ENCODE measurements at places on chromosomes 1 and 21.

DNA sequence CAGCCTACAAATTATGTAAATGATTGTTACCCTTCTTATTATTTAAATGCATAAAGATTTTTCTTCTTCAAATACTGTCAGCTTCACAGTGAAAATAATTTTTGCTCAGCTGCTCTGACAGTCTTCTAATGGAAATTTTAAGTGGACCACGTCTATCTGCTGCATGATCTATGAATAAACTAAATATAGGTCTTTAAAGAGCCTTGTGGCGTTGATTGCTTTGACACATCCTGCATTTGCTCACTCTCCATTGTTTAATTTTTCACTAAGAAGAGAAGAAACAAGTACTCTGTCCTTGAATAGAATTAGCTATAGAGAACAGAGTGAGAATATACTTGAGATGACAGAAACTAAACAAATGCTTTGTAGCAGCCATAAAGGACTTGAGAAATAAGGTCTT is 826.1 kb downstream of the MRPL39 start:
- no peak for DNase-seq

- DNase-seq, result no peak
Observed at GRCh38 chr1:18137759-18138345, 30.3 kb downstream of the IGSF21 start.

DNA sequence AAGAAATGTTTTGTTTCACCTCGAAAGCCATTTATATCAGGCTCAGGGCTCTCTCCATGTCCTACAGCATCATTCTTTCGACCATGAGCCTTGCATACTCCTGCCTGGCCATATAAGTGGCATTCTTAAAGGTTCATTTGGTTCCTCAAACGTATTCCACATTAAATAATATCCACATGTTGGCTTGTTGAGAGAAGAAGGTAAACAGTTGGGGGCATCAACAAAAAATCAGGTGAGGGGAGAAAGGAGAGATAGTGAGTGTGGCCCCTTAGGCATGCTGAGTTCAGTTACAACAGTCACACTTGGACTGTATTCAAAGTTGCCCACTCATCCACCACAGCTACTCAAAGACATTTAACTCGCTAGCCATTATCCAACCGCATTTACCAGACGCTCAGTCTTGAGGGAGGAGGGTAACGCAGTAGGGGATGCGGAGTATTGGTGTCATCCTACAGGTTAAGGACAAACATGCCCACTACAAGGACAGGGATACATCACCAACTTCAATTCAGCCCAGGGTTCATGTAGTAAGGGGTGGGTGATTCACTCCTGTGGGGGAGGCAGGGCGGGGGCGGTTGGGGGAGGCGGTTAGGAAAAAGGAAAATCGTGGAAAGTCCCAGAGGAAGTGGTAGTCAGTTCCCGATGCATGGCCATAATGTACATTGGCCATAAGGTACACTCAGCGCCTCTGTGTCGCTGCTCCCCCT is 1.4 kb downstream of the ZNF697 start:
- DNase-seq, result peak; percentile 53

DNA sequence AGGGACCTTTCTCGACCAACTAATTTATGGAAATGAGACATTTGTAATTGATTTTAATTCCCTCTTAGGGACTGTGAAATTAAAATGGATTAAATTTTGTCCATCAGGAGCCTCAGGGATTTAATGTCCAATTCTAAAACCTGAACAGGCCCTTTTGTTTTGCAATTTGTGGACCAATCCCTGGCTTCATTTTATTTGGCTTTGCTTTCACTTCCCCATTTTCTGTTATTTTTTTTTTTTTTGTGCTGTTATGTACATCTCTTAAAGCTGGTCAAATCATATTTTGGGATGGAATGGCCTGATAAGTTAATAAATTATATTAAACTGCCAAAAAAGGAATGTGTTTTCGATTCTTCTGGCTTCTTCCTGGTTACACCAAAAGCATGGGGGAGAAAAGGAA is 28.9 kb downstream of the ZSCAN20 start:
- no peak for DNase-seq

DNA sequence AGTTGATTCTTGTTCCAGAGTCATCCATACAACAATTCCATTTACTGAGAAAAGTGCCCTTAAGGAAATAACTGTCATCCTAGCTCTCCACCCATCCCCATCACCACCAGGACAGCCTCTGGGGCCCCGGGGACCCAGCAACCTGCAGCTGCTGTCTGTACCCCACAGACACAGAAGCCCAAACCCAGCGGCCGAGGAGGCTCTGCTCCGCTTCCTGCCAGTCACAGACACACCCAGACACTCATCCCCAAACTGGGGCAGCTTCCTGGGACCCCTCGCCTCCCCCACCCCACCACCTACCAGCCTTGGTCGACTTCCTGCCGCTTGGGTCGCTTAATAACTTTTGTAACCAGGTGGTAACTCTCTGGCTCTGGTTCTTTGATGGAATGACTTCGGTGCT is 121.6 kb upstream of the SLC25A33 start:
- no peak for DNase-seq
